Smooth muscle cell of the umbilical artery (primary cell): ENCODE measurements at places on chromosomes 16 and 17. TPM values are rescaled to one million over a fixed set of nuclear protein-coding genes. Genes with fewer than 3 reads are reported as not detected.

The HBA2 gene
- total RNA-seq = not detected in 2 replicates

The TOX3 gene
- not detected in 2 replicates for total RNA-seq

The TEKT5 gene
- total RNA-seq = not detected in 2 replicates

The PYDC1 gene
- total RNA-seq = not detected in 2 replicates

The SRL gene
- total RNA-seq = not detected in 2 replicates

The TPSG1 gene
- not detected in 2 replicates for total RNA-seq

The CD300LB gene
- total RNA-seq = not detected in 2 replicates

The COX10 gene
- total RNA-seq = 13.7 and 16.5 TPM in 2 replicates
